ENCODE measurements at places on chromosomes 12 and 14. TPM values are rescaled to one million over a fixed set of nuclear protein-coding genes. Genes with fewer than 3 reads are reported as not detected.

Gene ETFBKMT
- total RNA-seq, result 1.3 TPM

Gene TMEM52B
- not detected for total RNA-seq

Gene CCDC177
- not detected for total RNA-seq

Gene KRT83
- not detected for total RNA-seq

Gene DUSP6
- total RNA-seq, result 86.7 TPM

Gene TMEM253
- total RNA-seq, result not detected

Gene BEST3
- not detected for total RNA-seq

Gene GLS2
- 6.1 TPM for total RNA-seq

Gene APOLD1
- total RNA-seq, result 4.4 TPM

Gene CBLN3
- total RNA-seq, result 8.6 TPM

Gene C3AR1
- 0.97 TPM for total RNA-seq

Gene FAR2
- 9.9 TPM for total RNA-seq

Gene KRT71
- total RNA-seq, result not detected

Gene M6PR
- 164 TPM for total RNA-seq

Gene PPFIA2
- total RNA-seq, result not detected

Gene SMCO2
- total RNA-seq, result 0.19 TPM

Gene GPHB5
- not detected for total RNA-seq

Gene ASIC1
- total RNA-seq, result 1.1 TPM

Gene B3GNT4
- total RNA-seq, result 3.6 TPM

Gene CD163
- not detected for total RNA-seq

Gene CACNA1C
- total RNA-seq, result 0.12 TPM

Gene GAS2L3
- total RNA-seq, result 3.6 TPM

Gene ACADS
- total RNA-seq, result 16.6 TPM

Gene STON2
- total RNA-seq, result 0.12 TPM

Gene EIF2S1
- total RNA-seq, result 238 TPM

Gene GNB3
- 0.22 TPM for total RNA-seq

Gene TAS2R46
- total RNA-seq, result 0.55 TPM

Gene CDKN3
- total RNA-seq, result 99.2 TPM

Gene INSM2
- total RNA-seq, result not detected

Gene CERS5
- 63.0 TPM for total RNA-seq

Gene KRT8
- 0.67 TPM for total RNA-seq

Gene KCNJ8
- not detected for total RNA-seq

Gene TMCC3
- 0.43 TPM for total RNA-seq

Gene KERA
- total RNA-seq, result not detected

Gene OR10P1
- not detected for total RNA-seq

Gene IL31
- 4.0 TPM for total RNA-seq

Gene EXOC5
- total RNA-seq, result 82.1 TPM

Gene ADAM20
- total RNA-seq, result 0.36 TPM
